ENCODE measurements at places on chromosomes 6 and 20. TPM values are rescaled to one million over a fixed set of nuclear protein-coding genes. Genes with fewer than 3 reads are reported as not detected.

The DUSP15 gene
- 4.7 TPM for total RNA-seq

DNA sequence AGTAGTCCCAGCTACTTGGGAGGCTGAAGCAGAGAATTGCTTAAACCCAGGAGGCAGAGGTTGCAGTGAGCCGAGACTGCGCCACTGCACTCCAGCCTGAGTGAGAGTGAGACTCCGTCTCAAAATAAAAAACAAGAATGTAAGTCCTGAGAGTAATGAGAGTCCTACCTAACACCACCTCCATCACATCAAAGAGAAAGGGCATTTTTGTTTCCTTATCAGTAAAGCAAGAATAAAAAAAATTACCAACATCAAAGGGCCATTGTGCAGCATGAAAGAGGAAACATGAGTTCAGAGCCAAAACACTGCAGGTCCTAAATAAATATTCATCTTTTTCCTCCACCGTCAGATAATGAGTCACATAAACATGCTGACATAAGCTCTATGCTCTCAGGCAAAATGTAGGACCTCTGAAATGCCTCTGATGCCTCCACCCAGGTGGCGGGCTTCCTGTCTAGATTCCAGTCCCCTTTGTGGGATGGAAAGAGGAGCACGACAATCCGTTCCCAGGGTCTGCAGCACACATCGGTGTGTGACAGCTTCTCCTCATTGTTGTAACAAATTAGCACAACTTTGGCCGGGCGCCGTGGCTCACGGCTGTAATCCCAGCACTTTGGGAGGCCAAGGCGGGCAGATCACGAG lies 7.2 kb downstream of the ATP9A start:
- no peak overlapping the region for H3K27ac ChIP-seq
- H3K27me3 ChIP-seq, result no peaks in the 10 kb centered on the region
- no peak for DNase-seq

GRCh38 chr6:141634269-141634668 lies 498.5 kb upstream of the GJE1 start:
- no peaks in the 10 kb centered on the region for H3K27me3 ChIP-seq
- H3K4me3 ChIP-seq, result no peak overlapping the region
- DNase-seq, result no peak
- H3K27ac ChIP-seq, result no peak overlapping the region
- H3K36me3 ChIP-seq, result no peaks in the 10 kb centered on the region

GRCh38 chr6:106637051-106637716 lies 7.8 kb downstream of the QRSL1 start:
- no peaks in the 10 kb centered on the region for H3K27me3 ChIP-seq
- H3K36me3 ChIP-seq, result no peaks in the 10 kb centered on the region
- DNase-seq, result no peak
- H3K4me3 ChIP-seq, result no peak overlapping the region

DNA sequence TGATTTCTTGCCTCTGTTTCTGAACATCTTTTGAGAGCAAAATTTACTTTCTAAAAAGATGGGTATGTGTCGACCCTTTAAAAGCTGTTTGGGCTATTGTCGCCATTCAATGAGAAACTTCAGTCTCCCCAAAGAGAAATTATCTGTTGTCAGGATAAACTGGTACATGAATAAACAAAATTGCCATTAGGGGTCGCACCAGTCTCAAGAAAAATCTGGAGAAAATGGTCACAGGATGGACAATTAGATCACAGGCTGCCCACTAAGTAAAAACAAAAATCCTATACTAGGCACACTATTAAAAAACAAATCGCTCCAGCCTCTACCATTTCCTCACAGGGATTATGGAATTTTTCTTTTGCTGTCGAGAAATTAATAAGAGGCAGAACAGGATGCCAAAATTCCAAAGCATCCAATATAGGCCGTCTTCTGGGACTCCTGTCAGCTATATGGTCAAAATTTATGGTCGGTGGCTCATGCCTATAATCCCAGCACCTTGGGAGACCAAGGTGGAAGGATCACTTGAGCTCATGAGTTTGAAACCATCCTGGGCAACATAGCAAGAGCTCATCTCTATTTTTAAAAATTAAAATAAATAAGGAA lies 5.5 kb upstream of the HLA-E start:
- H3K4me1 ChIP-seq, result no peaks in the 10 kb centered on the region
- H3K4me3 ChIP-seq, result no peak overlapping the region
- no peak for DNase-seq
- H3K36me3 ChIP-seq, result no peaks in the 10 kb centered on the region

DNA sequence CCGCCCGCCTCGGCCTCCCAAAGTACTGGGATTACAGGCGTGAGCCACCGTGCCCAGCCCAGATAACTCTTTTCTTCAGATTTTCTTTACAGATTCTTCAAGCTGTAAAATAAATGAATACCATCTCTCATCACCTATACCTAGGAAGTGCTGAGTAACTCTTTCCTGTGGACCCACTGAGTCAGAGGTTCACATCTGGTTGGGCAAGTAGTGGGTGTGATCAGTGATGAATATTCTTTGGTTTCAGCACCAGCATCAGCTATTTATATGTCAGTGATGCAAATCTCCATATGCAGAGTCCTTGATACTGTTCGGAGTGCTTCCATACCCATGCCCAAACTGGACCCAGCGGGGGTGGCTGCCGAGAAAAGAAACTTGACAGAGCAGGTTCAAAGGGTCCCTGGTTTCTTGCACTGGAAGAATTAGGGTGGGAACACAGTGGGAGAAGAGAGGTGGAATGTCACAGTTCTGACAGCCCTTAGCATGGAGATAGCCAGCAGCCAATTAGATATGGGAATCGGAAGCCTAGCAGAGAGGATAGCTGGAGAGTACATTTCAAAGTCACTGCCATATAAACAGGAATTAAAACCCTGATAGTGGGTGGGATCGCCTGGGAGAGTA lies 64.9 kb upstream of the DDR1 start:
- H3K4me3 ChIP-seq, result no peak overlapping the region
- H3K36me3 ChIP-seq, result no peaks in the 10 kb centered on the region
- H3K27me3 ChIP-seq, result no peaks in the 10 kb centered on the region
- H3K4me1 ChIP-seq, result peaks cover 10% of the 10 kb centered on the region
- DNase-seq, result no peak
